ENCODE measurements at places on chromosomes 13 and 19.
A peak's percentile ranks its signal among the peaks of the same experiment; 100 is the strongest.

DNA sequence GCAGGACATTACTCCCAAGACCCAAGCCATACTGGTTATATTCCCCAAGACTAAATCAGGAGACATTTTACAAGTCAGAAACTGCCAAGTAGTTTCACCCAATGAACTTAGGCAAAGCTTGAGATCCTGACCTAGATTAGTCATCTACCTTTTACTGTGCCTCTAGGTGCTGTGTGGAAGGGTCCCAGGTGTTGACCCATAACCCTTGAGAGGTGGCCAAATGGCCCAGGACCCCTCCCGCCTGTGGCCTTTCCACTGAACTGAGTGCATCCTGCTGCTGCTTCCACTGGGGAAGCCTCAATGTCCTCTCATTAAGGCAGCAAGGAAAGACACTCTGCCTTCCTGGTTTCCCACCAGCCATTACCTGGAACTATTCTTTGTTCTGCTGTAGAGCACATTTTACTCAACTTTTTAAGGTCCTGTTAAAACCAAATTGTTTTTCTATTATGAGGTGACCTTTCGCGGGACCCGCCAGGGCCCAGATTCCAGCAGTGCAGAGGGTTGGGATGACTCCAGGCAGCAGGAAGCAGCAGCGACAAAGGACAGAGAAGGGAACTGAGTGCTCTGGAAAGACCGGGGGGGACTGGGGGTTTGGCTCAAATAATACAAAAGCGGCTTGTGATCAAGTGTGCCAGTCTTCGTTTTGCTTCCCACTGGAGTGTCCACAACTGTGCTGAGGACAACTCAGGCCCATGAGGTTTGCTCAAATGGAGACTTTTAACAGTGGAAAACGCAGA, 27.1 kb downstream of the ANKRD10 start:
- DNase-seq, result no peak

DNA sequence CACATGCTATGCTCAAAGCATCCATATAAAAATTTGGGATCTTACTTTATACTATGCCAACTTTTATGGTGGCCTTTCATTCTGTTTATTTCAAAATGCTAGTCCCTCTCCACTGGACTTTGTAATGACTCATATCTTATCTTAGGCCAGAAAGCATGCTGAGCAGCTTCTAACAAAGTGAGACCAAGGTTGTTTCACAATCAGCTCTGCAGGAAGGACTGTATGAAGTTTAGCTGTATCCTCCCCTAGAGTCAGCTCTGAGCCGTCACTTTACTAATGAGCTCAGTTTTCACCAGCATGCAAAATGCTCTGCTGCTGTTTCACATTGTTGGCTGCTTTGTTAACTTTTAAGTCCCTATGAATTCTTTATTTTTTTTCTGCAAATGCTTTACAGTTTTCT, 1608.8 kb downstream of the OLFM4 start:
- DNase-seq, result no peak

DNA sequence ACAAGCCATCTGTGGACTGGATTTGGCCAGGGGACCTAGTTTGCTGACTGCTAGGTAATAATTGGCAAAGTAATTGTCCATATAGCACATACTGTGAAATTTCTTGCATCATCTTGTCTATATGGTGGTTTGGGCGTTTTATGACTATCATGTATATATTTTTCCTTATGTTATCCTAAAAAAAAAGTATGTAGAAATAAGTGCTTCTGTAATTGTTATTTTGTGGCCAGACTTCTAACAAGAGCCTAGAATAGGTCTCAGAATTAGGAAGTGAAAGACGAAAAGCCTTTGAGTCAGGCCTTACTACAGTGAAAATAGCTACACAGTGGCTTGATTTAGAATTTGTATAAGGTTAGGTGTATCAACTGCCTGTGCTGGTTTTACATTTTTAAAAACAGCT, 4.2 kb downstream of the FNDC3A start:
- peak; percentile 54 for DNase-seq

- no peak for DNase-seq
Measured at GRCh38 chr19:39865953-39866352, 19.8 kb upstream of the FBL start.

GRCh38 chr13:51704399-51705313, 99.3 kb downstream of the DHRS12 start:
- no peak for DNase-seq

DNA sequence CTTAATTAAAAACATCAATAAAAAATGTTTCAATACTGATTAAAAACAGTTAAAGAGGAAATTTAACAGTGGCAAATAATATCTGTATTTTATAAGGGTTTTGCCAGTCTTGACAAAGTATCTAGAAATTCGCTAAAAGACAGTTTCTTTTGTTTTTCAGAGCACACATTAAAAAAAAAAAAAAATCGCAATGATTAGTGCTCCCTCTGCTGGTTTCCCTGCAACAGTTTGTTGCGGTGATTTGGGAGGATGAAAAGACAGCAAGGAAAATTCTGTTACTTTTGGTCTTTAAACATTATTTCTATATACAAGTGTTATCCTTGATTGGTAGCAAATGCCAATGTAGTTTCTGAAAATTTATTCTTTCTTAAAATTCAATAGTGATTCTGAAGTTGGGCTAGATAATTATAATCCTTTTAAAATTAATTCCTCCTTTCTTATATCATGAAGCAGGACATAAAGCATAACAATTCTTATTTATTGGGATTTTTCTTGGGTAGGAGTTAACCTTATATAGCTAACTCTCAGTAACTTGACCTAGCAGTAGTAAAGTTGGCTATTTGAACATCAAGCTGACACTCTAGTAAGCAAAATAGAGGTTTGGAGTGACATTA, 23.1 kb upstream of the SPRY2 start:
- DNase-seq, result peak; percentile 51

GRCh38 chr13:37187105-37187504, 81.6 kb upstream of the CSNK1A1L start:
- DNase-seq, result no peak

GRCh38 chr13:95714142-95714832, 37.3 kb downstream of the DNAJC3 start:
- peak; percentile 87 for DNase-seq

DNA sequence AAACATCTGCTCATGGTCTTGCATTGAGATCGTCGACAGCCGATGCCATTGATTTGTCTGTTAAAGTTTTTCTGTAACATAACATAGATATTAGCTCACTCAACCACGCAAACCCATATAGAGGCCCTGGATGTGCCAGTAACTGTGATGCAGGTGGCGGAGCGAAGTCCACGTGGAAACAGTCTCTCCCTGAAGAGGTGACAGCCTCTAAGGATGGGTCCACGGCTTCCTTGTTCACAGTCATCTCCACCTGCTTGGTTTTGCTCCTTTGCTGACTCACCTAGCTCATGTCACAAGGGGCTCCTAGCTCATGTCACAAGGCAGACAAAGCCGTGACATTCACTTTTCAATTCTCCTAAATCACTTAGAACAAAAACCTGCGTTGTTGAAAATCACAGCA, 42.4 kb upstream of the FARP1 start:
- DNase-seq, result no peak

Data from AML-193 (cell line).